ENCODE measurements at places on chromosomes 5 and 9.

GRCh38 chr9:89470224-89470839, 27.6 kb downstream of the SEMA4D start:
- DNase-seq: no peak

DNA sequence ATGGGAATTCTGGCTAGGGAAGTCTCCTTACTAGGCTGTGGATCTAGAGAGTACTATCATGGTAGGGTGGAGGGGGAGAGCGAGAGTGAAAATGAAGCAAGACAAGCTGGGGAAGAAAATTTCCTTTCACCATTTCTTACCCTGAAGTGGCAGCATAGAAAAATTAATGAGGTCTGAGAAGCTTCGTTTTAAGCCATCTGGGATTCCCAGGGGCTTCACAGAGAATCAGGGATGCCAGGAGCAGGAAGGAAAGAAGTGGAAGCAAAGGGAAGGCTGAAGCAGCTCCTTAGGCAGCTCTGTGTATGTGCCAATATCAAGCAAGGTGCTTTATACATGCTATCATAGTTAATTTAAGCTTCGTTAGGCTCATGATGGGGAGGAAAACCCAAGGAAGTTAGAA, 169.9 kb downstream of the ZSWIM6 start:
- no peak for DNase-seq

DNA sequence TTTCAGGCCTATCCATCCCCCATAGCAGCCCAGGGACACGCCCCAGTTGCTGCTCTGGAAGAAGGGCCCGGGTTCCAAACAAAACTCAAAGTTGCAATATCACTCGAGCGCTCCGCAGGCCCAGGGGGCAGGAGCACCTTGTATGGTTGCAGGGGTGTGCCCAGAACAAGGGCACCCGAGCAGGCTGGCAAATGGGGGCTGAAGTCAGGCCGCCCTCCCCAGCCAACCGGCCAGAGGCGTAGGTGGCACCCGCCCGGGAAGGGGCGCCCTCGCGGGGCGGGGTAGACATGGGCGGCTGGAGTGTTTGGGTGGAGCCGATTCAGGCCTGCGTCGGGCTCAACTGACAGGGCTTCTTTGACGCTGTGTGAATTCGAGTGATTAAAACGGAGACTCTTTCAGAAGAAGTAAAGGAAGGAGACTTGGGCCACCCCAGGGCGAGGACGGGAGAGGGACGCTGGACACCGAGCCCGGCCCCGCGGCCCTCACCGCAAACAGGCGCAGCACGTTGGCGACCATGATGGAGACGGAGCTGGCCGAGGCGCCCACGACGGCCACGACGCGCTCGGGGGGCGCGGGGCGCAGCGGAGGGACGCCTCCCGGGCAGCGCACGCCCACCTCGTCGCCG, 1.1 kb downstream of the GRM6 start:
- DNase-seq: no peak

GRCh38 chr5:54822324-54822687, 163.1 kb downstream of the ESM1 start:
- no peak for DNase-seq

All from activated CD4-positive, alpha-beta T cell treated with anti-CD3 and anti-CD28 coated beads, Interleukin-2, amount 50 U/mL, for 24 hours (primary cell).